Gastroesophageal sphincter (tissue), 4 donors: ENCODE measurements at places on chromosomes 6 and 20.

DNA sequence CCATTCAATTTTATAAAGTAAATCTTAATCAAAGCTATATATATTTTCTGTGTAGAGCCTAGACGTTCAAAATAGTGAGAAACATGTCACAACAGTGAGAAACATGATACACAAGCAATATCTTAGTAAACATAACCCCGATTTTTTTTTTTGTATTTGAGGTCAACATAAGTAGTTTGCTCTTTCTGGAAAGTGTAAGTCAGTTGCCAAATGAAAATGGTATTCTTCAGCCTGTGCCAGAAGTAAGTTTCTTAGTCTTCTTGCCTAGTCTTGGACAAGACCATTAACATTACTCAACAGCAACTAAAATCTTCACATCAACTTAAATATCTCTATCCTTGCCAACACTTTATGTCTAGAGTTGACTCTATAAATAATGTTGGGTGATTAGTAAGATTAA is 59.7 kb downstream of the METTL24 start:
- ATAC-seq: no peak

DNA sequence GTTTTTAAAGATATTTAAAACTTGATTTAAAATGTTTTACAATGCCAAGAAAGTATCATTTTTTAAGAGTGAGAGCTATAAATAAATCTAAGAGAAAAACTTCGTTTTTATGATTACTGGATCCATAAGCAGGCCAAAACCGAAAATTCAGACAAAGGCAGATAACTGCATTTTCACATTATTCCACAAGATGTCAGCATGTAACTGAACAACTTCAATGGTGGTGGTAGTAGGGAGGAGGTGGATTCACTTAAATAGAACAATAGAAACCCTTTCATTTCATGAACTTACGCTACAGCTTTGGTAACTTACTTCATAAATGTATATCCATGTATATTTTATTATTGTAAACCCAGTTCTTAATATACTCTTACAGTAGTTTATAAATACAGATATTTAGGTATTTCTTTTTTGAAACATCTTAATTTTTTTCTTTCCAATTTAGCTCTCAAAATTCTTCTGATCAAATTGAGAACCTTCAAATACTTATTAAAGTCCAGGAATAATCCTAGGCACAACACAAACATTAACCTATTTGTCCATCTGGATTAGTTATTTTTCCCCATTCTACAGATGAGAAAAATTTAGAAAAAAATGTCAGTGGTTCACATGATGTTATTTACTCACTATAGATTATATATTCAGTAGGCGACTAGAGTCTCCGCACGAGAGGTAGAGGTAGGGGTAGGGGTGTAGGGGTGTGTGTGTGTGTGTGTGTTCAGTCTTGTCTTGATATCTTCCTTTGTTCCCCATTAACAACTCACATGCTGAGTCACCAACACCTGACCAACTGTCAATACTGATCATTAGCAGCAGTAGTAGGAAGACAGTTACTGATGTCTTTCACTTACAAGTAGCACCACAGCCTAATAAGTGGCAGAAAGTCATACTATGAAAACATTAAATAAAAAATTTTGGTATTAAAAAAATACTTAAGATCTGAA is 111.5 kb downstream of the ARHGAP18 start:
- no peak for ATAC-seq

DNA sequence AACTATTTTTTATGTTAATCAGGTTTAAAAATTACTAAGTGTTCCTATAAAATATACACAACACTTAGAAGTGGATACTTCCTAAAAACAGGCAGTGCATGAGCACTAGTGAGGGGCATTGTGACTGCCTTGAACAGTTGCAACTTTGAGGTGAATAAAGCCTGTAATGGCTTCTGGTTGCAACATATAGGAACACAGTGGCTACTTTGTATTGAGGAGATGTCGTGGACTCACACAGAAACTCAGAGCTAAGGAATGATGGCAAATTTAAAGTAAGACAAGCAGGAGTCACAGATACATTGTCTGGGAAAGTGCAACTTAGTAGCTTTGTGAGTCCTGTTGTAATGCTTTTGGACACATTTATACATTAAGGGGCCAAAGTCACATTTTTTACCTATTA is 861 bp upstream of the HLA-A start:
- ATAC-seq: no peak

- ATAC-seq: no peak
Observed at GRCh38 chr6:159317430-159317829, 148.2 kb downstream of the FNDC1 start.

- no peak for ATAC-seq
Observed at GRCh38 chr20:48728042-48728825, 99.6 kb downstream of the PREX1 start.

DNA sequence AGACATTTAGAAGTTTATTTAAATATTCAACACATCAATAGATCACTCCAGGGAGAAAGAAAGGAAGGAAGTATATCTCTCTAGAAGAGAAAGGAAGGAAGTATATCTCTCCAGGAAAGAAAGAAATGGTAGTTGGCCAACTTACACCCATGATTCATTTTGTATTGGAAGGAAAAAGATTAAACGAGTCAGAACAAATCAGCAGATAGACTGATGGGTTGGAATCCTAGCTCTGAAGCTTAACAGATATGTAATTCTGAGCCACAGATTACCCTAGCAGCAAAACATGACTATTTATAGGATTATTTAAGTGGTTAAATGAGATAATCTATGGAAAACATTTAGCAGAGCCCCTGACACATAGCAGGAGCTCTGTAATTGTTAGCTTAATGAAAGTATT is 27.1 kb downstream of the COL12A1 start:
- no peak for ATAC-seq

DNA sequence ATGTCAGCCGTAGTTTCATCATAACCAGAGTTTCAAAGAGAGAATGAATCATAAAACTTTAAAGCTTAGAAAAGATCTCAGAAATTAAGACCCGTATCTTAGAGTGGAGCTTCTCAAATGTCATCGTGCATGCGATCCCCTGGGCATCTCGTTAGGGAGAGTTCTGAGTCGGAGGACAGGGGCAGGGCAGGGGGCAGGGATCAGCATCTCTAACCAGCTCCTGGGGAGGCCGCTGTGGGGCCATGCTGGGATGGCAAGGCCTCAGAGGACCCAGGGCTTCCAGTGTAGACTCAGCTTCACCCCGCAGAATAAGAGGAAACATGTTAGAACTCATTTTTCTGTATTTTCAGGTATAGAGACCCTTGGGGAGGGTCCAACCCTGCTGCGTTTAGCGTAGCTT is 72.0 kb upstream of the AFDN start:
- no peak for ATAC-seq

DNA sequence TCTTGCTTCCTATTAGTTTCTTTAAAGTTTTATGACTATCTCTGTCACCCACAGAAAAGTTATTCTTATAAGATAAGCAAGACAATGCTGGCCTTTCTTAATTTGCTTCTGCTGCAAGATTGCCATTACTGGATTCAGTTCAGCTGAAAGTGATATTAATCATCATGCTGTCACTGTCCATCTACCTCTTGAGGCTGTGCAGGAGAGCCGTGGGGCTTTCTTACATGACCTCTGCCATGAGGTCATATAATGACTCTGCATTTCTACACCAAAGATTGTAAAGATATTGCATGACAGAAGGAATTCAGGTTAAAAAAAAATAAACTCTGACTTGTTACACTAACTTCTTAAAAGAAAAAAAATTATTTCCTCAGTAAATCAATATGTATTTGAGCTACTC is 106.9 kb downstream of the TRDN start:
- no peak for ATAC-seq

DNA sequence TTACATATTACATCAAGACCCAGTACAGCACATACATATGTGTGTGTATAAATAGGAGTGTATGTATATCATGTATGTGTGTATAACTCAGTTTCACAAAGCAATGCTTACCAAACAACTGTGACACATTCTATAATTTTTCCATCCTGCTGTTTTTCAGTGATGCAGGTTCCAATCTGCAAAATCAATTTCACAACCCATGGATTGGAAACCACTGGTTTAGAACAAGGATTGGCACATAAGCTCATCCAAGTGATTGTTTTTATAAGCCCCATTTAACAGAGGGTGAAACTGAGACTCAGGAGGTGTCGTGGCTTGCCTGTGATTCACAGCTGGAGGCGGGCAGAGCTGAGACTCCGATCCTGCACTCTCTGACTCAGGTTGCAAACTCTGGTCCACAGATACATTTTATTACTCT is 158.2 kb downstream of the ZMYND8 start:
- no peak for ATAC-seq

DNA sequence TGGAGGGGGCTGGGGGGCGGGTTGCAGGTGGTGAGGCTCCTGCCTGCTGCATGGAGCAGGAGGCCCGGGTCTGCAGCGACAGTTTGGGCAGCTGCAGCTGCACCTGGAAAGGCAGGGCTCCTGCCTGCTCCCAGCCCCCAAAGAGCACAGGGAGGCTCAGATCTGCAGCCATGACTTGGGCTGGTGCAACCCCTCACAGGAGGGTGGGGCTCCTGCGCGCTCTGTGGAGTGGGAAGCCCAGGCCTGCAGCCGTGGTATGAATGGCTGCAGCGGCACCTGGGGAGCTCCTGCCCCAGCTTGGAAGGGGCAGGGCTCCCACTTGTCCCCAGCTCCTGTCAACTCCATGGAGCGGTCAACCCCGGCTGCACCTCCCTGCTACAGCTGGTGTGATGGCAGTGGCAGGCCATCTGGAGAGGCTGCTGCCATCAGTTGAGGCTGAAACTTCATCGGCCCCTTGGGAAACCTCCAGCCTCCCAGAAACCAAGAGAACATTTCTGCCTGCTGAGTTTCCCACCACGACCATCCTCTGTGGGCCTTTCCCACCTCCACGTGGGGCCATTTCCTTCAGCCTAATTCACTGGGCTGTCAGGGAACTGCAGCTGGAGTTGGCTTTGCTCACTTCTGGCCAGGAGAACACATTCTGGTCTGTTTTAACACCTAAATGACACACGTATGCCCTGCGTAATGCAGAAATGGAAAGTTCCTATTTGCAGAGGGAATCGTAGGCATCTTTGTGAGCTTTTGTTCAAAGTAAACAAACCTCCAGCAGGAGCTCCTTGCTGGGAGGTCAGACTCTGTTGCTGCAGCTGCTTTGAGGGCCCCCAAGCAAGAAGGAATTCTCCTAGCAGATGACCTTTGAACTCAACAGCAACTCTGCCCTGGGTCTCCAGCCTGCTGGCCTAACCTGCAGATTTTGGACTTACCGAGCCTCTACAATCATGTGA is 429.0 kb downstream of the PREX1 start:
- no peak for ATAC-seq

DNA sequence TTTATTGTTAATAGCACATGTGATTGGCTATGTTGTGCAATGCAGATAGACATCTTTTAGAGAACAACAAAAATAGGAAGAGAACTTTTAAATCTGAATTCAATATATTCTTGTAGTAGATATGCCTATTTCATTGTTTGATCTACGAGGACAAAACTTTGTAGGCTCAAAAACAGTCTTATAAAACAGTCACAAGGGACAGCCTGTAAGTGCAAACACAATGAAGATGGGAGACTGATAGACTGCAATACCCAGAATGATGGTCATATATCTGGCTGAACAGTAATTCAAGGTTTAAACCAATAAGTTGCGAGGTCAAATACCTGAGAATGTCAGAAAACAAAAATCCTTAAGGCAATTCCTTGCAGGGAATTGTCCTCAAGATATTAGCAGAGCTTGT is 1342.9 kb upstream of the ADGRB3 start:
- ATAC-seq: no peak

DNA sequence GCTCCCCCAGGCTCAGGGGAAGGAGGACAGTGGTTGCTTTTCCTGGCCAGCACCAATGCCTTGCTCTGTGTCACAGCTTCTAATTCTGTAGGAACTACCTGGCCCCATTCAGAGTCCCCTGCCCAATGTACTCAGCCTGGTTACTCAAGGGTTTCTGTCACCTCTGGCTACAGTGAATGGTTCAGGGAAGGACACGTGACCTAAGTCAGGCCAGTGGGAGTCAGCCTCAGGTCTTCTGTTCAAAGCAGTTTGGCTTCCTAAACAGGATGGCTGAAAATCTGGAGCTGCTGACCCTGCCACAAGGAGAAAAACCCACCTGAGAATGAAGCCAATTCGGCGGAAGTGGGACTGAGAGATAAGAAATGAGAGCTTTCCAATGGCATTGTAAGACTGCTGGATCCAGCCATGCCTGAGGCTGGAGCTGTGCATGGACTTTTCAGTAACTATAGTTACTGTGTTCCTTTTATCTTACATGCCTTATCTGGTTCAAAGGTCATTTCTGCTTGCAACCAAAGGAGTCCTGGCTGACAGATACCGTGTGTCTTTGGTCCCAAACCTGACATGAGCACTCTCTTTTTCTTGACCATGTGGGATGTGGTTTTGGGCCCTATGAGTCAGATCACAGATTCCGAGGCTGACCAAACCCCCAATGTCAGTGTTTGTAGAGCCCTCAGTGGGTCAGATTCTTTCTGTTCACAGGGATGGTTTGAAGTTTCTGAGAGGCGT is 104.3 kb downstream of the SULF2 start:
- no peak for ATAC-seq

DNA sequence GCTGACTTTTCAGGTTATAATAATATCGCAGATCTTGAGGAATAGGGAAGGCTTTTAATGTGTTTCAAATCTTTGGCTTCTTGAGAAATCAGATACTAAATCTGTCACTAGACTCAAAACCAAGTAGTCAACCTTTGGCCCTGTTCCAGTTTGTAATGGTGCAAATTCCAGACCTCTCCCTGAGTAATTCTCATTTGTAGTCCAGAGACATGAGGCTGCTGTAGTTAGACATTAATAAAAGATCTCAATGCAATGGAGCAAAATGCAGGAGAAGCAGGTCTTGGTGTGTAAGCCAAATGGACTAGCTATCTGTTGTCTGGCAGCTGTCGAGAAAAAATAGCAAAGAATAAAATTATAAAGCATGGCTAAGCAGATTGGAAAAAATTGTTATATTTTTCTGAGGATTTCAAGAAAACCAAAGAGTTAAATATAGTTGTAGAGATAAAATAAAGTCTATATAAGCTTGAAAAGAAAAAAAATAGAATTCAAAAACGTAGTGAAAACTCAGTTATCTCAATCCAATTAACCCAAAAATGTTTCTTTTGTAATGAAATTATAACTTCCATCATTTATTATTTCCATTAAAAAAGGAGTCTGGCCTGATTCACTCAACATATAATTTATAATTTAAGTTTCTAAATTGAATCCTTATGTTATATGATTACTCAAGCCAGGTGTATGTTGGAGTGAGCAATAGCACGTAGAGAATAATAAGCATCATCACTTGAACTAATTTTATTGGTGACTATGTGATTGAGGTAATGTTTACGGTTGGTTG is 161.5 kb upstream of the ADGRB3 start:
- ATAC-seq: no peak

DNA sequence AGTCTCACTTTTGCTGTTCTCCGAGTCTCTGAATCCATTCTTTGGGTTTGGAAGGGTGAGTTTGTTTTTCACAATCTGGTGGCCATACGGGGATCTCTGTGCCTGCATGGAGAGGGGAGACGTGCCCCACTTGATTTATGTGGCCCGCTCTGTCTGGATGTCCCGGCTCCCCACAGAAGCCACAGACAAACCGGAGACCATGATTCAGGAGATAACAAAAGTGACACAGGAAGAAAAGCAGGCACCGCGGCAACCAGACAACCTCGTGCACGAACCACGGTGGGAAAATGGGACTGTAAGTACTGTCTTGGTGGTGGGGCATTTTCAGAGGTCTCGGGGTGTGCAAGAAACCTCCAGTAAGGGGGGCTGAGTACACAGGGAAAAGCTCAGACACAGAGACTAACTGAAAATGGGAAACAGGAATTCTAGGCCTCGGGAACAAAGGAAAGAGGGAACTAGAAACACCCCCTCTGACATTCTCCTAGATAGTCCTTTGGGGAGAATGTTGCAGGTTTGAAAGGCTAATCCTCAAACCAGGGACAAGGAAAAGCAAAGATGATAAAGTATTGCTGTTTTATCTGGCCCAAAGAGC is 22.1 kb upstream of the ZNF318 start:
- ATAC-seq: no peak

GRCh38 chr6:81750200-81750599 is 2.3 kb downstream of the TENT5A start:
- ATAC-seq: no peak
